ENCODE measurements at places on chromosomes 2 and 18.

DNA sequence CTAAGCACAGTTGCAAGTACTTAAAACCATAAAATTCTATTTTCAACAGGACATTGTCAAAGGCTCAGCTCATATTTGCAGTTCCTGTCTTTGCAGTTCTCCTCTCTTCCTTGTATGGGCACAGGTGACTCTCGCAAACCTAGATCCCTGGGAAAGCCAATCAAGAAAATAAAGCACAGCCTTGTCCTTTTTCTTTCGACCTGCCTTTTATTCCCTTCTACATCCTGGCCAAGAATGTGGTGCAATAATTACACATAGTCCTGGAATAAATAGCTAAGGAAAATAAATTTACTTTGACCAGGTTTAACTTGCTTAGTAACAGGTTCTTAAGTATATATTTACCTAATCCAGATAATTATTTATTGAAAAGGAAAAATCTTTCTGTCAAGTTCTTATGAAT is 20.2 kb downstream of the ATG16L1 start:
- DNase-seq = no peak

GRCh38 chr2:66803726-66804125 is 368.8 kb downstream of the MEIS1 start:
- peak; percentile 11 for DNase-seq

DNA sequence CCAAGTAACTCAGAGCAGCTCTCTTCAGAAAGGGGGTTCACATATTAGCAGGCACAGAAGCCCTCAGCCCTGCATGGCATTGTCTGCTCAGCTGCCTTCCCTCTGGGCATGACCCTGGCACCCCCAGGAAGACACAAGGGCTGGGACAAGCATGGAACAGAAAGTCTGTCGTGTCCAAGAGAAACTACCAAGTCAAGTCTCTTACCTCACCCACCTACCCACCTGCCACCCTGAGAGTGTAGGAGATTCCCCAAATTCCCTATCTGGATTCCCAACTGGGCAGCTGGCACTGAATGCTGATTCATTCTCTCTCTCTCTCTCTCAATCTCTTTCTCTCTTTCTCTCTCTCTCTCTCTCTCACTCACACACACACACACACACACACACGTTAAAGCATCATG is 21.6 kb downstream of the SMAD7 start:
- DNase-seq = no peak

DNA sequence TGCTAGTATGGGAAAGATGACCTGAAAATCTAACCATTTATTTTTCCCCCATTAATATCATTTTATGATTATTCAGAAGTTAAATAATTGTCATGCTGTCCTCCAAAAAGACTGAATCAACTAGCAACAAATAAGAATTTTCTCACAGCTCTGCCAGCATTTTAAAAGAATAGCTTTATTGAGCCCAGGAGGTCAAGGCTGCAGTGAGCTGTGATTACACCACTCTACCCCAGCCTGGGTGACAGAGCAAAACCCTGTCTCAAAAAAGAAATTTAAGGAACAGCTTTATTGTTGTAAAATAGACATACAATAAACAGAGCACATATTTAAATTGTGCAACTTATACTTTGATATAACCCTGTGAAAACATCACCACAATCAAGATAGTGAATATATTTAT is 24.8 kb upstream of the IL1A start:
- no peak for DNase-seq

DNA sequence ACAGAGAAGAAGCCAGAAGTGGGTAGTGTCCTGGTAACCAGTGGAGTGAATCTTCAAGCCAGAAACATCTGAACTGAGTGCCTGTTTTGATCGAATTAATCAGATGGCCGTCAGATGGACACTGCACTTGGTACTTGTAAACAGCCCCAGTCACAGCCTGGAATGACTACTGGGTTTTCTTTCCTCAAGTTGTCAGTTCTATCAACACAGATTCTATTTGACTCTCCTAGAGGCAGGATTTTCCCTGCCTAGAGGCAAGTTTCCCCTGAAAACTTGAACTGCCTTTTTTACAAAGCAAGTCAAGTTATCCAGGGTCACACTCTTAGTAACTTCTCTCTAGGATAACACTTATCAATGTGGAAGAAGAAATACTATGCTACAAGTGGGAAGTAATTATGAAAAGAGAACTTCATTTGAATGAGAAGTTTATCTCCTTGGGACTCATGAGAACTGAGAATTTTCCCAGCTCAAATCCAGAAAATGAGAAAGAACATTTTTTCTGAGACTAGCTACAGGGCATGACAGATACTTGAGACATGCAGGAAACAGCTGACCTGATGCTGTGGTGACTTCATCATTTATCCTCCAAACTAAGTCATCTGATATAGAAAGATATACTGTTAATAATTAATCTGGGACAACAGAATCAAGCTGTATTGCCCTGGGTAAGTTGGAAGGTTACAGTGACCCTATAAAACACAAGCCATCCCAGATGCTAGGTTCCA is 36.0 kb downstream of the SULT1C2 start:
- DNase-seq = peak; percentile 44

DNA sequence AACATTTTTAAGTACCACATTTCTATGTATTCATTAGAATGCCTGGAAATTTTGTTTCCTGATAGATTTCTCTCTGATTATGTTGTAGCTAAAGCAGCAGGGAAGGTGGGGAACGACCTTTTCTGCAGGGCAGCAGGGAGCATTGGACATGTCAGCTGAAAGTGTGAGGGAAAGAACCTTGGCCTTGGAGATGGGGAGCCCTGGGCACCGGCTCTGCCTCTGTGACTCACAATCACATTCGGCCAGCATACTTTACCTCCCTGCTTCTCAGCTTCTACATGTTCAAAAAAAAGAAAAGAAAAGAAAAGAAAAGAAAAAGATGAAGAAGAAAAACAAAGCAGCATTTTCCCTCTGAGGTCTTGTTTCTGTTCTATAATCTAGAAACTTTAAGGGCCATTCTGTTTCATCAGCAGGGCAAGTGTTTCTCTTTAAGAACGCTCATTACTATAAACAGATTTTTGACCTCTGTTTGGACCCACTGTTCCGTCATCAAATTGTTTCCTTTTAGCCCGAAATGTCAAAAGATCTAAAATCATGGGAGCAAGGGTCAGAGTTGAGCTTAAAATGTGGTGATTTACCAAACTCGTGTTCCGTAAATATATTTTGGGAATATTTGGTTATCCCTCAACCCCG is 27.9 kb downstream of the SETBP1 start:
- DNase-seq = peak; percentile 38

GRCh38 chr2:59752071-59752470 is 801.4 kb downstream of the BCL11A start:
- no peak for DNase-seq

DNA sequence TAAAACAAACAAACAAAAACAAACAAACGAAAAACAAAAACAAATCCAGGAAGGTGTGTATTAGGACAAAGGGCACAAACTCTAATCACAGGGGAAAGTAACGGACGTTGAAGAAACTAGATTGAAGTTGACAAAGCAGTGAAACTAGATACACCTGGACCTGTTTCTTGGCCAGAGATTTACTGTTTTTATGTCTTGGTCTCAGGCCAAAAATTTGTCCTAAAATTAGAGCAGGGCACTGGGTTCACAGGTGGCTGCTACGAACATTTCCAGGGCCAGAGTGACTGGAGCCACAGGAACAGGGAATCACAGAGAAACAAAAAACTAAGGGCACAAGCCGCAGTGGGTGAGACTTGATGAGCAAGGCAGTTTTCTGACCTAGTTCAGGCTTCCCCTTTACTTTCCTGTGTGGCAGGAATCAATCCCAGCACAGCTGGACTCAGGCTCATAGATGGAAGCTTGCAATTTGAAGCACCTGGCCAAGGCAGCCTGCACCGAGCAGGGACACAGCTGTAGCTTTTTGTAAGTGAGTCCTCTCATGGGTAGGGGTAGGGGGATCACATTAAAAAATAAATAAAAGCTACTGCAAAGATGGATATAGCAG is 329.4 kb downstream of the DLGAP1 start:
- DNase-seq = no peak

DNA sequence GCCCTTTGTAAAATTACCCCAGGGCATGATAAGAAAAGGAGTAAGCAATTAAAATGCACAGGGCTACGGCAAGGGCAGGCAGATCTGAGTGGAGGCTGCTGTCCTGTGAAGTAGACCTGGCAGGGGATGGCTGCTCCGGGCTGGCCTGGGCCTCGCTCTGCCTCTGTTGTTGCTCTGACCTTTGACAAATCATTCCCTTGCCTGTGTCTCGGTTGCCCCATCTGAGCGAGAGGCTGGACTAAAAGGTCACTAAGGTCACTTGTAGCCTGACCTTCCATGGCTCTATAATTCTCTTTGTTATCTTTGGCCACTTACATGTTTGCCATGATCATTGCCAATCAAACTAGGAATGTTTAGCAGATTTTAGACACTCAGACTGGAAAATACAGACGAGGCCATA is 118.1 kb downstream of the KLHL29 start:
- DNase-seq = no peak

- DNase-seq = no peak
These were observed 171.2 kb downstream of the TCF4 start for GRCh38 chr18:55416791-55417190.
